ENCODE measurements at places on chromosomes 6 and 20.

DNA sequence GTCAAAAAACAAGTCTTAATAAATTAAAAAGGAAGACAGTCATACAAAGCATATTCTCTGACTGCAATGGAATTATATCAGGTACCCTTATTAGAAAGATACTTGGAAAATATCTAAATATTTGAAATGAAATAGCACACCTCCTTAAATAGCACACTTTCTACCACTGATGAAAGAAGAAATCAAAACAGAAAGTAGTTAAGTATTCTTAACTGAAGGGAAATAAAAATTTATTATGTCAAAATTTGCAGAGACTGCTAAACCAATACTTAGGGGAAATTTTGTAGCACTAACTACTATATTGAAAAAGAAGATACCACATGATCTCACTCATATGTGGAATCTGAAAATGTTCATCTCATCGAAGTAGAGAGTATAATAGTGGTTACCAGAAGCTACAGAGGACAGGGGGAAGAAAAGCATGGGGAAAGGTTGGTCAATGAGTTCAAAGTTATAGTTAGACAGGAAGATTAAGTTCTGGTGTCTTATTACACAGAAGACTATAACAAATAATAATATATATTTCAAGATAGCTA lies 112.2 kb downstream of the ASCC3 start:
- DNase-seq = no peak

DNA sequence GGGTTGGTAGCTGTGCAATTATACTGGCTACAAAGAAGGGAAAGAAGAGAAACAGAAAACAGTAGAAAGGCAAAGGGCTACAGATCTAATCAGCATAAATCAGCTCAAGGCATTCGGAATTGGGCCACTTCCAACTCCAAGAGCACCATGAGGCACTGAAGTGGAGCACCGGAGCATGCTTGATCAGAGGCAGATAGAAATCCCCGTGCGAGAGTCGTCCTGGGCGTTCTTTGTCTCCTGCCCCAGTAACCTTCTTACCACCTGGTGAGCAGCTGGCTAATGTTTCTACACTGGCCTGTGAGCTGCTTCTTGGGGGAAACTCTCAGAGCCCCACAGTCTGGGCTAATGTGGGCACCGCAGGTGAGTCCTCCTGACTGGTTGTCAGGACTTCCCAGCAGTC lies 16.7 kb downstream of the NEDD9 start:
- no peak for DNase-seq

DNA sequence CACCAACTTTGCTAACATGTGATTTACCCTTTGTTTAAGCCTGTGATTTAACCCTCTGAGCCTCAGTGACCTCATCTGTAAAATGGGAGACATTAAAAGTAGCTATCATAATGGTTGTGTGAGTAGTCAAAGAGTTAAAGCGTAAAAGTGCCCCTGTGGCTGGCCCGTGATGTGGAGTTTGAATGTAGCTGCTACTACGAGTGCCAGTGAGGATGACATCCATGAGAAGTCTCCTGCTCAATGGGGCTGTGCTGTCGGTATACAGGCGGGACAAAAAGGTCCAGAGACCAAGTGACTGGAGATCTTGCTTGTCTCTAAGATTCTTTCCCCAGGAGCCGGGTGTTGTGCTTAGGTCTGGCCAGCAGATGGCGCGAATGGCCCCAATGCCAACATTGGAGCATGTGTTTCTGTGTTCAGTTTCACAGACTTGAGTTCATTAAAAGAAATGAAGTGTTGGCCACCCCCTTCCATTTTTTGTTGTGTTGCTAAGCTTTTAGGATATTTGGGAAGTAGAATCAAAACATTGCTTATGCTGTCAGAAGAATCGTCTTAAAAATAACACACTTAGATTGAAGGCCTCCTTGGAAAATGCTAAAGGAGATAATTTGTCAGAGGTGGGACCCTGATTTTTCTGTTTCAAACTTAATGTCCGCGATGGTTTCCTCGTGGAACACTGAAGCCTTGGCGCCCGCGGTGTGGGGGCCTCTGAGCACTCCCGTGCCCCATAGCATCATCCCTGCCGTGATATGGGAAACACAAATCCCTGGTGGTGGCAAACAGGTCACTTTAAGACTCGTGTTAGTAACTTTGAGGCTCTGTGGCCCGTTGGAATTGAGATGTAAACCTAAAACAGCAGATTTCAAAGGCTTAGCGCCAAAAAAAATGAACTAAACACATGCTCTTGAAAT lies 9.3 kb upstream of the RBM38 start:
- peak; percentile 86 for DNase-seq

DNA sequence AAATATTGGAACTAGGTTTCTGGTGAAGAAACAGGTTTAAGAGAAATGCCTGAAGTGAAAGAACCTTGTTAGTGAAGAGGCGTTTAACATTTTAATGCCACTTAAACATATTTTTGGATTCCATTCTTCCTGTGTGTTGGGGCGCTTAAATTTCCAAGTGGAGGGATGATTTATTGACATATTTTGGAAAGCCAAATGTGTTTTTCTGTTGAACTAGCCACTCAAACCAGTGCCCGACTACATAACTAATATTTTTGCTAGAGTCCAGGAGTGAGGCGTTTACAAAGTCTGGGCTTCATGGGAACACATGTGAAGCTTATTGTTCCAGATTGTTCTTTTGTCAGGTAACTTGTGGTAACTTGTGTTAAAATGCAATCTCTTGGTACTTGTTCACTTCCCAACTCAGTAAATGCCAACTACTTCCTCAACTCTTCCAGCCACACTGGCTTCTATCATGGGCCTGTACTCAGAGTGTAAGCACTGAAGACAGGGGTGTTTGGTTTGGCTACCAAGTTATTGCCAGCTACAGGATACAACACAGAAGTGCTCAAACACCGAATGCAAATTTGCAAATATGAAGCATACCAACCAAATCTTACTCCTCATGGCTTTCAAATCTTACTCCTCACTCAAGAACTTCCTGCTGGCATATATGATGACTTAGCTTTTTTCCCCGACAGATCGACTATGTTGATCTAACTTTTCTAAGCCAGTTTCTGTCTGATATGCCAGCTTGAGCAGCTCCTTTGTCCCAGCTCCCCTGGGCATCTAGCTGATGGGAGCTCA lies 2.0 kb upstream of the ZNFX1 start:
- DNase-seq = no peak

DNA sequence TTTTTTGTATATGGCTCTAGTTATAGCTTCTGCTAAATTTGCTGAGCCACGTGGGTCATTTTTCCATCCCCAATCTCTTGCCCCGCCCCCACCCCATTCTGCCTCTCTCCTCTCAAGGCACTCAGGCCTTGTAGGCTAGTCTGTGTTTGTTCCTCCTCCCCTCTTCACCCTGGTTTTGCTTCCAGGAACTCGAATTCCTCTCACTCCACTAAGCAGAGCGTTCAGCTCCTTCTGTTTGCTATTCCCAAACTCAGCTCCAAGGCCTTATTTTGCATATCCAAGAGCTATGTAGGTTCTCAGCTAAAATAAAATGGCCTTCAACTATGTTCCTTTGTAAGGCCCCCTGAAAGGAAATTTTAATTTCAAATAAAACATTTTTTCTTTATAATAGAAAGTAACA lies 1293.7 kb downstream of the EPHA7 start:
- DNase-seq = no peak

- no peak for DNase-seq
Measured at GRCh38 chr20:6711951-6712649, 55.4 kb upstream of the BMP2 start.

- no peak for DNase-seq
Measured at GRCh38 chr6:141677598-141678211, 455.0 kb upstream of the GJE1 start.

DNA sequence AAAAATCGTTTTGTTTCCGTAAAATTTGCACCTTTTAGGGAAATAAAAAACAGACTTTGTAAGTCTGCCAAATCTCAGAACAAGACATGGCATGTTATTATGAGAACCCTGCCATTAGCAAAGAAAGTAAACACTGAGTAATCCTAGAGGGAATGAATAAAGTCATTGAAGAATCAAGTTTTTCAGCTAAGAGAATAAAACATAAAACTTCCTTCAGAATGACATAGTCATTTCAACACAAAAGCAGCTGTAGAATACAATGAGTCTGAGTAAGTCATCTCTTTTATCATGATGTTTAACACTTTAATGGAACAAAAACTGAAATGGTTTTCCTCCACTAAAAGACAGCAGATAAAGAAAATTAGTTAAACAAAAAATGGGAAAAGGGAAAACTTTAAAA lies 10.3 kb upstream of the DST start:
- no peak for DNase-seq

DNA sequence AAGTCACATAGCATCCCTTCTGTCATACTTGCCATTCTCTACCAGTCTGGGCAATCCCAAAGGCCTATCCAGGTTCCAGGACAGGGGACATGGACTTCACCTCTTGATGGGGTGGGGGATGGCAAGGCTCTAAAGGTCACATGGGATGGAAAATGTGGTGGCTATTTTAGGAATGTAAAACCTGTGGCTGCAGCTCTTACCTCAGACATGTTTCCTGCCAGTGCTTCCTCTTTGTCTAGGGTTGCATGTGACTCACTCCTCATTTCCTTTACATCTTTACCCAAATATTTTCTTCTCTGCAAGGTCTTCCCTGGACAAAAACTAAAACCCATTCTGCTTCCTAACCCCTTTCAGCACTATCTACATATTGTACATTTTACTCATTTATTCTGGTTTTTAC lies 135.7 kb downstream of the BTBD3 start:
- no peak for DNase-seq

GRCh38 chr20:37901654-37902503 lies 1.0 kb upstream of the VSTM2L start:
- no peak for DNase-seq

DNA sequence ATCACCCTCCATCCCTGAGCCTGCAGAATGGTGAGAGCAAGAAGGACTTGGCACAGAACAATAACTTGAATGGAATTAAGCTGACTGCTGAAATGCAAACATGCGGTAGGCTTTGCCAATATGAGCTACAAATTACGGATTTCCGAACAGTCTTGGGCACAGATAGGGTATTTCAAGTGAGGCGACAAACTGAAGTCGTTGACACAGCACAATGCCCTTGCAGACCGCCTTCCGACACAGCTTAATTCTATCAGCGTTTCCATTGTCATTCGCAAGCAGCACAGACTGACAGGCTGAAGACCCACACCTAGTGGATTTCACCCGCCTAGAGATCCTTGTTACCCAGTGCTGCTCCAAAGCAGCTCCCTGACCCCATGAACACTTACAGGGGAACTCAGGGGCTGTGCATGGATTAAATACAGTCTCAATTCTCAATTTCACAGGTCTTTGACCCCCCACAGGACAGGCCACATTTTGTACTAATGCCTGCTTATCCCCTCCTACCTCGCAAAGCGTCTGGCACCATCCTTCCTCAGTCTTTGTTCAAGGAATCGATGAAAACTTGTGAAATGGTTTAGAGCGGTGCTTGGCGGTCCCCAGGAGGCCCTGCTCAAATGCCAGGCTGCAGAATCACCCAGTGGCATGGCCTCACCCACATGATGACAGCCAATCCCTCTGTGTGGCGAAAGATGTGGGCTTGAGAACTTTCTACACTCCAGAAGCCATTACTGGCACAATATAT lies 34.6 kb downstream of the RAMACL start:
- DNase-seq = no peak

DNA sequence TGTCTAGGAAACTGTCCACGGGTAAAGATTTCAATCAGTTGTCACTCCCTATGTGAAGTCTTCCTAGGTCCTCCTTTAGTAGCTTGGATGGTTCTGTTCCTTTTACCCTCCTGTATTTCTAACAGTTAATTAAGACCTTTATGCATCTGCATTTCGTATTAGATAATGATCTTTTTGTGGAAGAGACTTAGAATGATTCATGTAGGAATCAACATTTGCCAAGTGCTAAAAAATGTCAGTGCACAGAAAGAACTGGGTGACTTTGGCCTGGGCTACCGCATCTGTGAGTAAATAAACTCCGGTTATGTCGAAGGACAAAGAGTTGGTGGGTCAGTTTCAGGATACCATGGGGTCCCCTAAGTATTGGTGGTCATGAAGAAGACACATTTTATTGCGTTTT lies 918.0 kb downstream of the TFAP2A start:
- DNase-seq = no peak

GRCh38 chr6:18693881-18694280 lies 306.7 kb downstream of the RNF144B start:
- no peak for DNase-seq

- DNase-seq = peak; percentile 44
Measured at GRCh38 chr6:135743476-135743875, 108.0 kb upstream of the PDE7B start.

DNA sequence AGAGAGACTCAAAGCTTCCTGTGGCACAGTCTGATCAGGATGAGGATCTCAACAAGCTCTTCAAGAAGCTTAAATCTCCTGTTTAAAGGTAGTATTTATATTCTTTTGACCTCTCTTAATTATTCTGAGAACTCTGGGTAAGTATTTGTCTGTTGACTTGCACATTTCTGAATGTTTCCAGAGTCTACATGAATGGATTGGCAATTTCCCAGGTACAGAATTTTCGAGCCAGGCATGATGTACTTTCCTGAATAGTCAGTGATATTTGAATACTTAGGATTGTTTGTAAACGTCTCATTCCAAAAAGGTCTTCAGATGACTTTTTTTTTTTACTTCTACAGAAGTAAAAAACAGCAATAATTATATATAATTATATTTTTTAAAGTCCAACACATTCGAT lies 293.4 kb downstream of the TBC1D32 start:
- DNase-seq = no peak

DNA sequence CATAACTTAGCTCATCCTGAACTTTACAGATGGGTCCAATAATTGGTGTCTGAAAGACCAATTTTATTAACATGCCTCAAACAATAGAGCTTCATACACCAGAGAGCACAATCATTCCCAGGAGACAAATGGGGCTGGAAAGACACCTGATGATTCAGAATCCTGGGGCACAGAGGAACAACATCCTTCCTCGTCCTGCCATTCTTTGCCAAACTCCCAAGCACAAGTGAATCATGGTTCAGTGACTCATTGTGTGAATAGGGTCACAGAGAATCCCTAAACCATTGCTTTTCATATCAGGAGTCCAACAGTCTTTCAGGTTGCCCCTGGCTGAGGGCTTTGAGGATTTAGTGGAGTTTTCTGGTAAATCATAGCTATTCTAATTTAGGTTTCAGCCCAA lies 266.4 kb upstream of the BMP2 start:
- no peak for DNase-seq

GRCh38 chr6:2042956-2043648 lies 202.3 kb downstream of the GMDS start:
- no peak for DNase-seq

GRCh38 chr6:45609141-45609638 lies 231.5 kb upstream of the SUPT3H start:
- DNase-seq = no peak

- DNase-seq = no peak
Measured at GRCh38 chr6:11362564-11362963, 130.1 kb upstream of the NEDD9 start.

GRCh38 chr6:44036196-44036595 lies 91.1 kb downstream of the MRPL14 start:
- peak; percentile 32 for DNase-seq

Data from kidney (tissue), 22 donors.